Activated T-cell treated with anti-CD3 and anti-CD28 coated beads for 24 hours (primary cell): ENCODE measurements at places on chromosomes 3 and 15.

DNA sequence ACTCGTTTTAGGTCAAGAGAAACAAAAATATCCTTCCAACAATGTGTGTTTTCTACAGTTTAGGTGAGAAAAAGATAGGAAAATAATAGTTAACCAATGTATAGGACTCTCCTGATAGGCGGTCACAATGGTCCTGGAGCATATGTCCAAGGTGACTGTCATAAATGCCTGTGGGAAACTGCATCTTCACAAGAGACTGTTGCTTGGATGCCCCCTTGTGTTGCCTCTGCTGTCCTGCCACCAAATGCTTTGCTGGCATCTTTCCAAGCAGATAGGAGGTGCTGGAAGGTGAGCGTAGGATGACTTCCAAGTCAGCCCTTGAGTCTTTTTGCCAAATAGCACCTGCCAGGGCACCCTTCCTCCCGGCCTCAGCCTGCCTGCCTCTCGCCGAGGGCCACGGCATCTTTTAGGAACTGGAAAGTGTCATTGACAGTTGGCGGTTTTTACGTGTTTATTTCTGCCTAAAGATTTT lies 24.1 kb upstream of the SACM1L start:
- DNase-seq, result peak; percentile 34

GRCh38 chr15:80429964-80430363 lies 25.8 kb downstream of the ARNT2 start:
- no peak for DNase-seq

- peak; percentile 41 for DNase-seq
These were observed 10.0 kb downstream of the CMTM7 start for GRCh38 chr3:32401556-32402081.

DNA sequence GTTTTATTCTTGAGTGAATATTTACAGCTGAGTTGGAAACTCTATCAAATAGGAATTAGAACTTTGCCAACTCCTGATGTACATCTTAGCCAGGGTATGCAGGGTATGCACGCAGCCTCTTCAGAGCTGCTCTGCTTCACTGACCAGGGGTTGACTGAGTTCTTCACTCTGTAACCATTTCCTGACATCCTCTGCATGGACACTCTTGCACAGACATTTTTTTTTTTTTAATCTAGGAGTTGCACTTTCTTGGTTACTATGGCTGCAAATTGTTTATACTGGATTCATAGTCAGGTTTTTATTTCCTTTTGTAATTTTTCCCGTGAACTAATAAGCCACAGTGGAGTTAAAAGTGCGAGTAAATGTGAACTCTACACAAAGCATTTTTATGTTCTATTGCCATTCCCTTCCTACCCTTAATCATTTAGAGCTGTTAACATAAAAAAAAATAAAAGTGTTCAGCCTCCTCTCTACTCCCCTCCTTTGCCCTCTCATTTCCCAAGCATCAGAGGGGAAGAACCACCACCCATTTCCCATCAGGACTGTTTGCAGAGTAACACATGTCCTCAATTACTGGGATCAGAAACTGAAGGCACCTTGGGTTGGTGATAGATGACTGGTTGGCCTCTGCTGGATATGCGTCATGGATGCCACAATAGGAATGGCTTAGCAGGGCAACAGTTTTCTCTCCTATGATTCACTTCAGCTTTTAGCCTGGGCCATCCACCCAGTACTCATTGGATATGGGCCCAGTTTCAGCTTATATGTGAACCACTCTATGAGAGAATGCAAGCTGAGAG lies 54.0 kb downstream of the DUT start:
- DNase-seq, result no peak

GRCh38 chr3:112038863-112039262 lies 4.3 kb downstream of the TMPRSS7 start:
- no peak for DNase-seq

- DNase-seq, result no peak
These were observed 5.3 kb upstream of the SPRED1 start for GRCh38 chr15:38247336-38247735.

DNA sequence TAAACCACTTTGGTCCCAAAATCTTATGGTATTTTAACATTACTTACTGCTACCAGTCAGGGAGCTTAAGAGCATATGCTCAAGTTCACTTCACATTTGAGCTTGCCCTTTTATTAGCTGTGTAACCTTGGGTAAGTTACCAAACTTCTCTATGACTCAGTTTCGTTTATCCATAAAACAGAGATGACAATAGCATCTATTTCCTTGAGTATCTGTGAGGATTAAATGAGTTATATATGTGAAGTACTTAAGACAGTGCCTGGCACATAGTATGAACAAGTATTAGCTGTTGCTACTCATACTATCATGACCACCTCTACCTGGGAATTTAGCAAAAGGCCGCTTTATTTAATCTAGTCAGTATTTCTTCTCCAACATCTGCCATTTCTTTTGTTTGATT lies 5.9 kb downstream of the ATOSA start:
- no peak for DNase-seq

DNA sequence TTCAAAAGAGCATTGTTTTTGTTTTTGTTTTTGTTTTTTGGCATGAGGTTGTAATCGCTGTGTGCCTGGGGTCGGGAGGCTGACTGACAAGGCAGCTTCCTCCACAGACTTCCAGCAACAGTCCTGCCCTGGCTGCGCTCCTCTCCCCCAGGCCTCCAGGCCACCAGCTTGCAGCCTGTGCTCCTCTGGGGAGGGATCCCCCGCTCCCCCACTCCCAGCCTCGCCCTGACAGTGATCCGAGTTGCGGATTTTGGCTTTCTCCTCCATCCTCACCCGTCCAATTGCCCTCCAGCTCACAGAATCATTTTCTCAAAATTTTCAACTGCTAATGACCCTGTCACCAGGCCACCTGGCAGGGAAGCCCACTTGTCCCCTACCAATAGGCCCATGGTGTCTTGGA lies 36.5 kb upstream of the PCSK6 start:
- no peak for DNase-seq

DNA sequence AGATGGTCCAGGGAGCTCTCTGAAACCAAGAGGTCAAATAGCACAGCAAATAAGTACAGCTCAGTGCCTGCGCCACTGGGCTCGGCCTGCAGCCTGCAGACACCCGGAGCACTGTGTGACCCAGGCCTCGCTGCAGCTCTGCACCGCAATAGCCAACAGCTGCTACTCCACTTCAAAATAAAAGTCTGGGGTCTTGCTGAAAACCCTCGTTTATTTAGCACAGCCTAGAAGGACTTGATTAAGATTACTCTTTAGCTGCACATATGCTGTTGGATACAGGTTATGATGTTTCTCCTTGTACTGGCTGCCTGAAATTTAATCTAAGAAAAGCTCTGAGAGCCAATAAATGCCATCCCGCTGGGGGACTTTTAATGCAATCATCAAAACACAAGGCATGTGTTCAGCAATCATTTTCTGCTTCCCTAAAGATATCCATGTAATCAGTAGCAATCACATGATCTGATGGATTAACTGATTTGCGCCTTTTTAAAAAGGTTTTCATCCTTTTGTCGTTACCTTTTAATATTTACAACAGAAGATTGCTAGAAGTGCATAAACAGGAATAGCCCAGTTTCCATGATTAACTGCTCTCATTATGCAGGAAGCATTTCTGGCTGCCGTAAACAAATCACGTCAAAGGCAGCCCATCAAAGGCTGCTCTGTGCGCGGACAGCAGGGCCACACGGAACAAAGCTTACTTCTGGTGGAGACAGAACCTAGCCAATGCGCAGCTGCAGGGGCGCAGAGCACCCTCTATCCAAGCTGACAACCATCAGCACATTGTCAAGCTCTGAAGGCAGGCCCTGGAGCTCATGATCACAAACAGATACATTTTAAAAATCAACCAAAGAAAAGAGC lies 58.8 kb downstream of the CLASP2 start:
- no peak for DNase-seq
